ENCODE measurements at places on chromosomes 7 and 10.

- DNase-seq: peak; percentile 78
Observed at GRCh38 chr7:28106321-28106829, 74.2 kb downstream of the JAZF1 start.

GRCh38 chr7:91503934-91504555, 239.8 kb downstream of the FZD1 start:
- DNase-seq: peak; percentile 14

DNA sequence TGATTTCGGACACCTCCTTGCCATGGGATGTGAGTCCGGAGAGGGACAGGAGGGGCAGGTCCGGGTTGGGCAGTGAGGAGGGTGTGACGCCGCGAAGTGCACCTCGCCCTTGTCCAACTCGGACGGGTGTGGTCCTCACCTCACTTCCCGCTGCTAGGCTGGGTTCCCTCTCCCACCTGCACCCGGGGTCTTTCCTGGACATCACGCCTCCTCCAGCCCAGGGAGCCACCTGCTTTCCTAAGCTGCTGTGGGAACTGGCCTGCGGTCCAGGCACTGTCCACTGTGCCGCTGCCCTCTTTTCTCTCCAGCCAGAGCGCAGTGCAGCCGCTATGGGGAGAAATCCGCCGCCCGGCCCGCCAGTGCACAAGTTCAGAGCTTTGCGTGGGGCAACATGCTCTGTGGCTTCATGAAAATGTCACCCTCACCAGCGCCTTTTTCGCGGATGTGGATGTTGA, 45.0 kb upstream of the ZNF716 start:
- DNase-seq: no peak

DNA sequence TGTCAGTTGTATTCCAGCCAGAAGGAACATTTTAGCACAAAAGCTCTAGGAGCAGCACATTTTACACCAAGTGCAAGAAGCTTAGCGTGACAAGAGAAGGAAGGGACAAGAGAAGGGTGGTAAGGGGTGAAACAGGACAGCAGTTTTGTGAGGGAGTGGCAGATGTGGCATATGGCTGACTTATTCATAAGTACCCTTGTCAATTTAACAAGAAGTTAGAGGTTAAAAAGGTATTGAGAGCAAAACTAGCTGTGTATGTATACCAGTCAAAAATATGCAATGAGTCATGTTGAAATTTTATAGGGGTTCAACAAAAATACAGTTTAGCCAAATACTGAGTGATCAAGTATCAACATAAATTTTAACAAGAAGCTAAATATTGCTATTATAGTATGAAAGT, 561.5 kb upstream of the POT1 start:
- DNase-seq: no peak

DNA sequence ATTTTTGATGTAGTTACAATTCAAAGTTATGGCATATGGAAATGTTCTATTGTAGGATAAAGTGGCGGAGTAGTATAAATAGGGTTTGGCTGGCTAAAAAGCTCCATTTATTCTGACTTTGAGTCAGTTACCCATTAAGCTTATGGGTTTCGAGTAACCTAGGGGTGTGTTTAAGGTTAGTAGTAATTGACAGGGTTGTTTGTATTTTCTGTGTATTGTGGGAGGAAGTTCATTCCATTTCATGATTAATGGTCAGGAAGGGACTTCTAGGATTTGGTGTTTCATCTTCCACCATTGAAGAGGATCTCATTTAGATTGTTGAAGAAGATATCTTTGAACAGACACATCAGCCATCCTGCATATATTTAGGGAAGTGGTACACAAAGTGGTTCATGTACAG, 75.0 kb downstream of the BICC1 start:
- no peak for DNase-seq

DNA sequence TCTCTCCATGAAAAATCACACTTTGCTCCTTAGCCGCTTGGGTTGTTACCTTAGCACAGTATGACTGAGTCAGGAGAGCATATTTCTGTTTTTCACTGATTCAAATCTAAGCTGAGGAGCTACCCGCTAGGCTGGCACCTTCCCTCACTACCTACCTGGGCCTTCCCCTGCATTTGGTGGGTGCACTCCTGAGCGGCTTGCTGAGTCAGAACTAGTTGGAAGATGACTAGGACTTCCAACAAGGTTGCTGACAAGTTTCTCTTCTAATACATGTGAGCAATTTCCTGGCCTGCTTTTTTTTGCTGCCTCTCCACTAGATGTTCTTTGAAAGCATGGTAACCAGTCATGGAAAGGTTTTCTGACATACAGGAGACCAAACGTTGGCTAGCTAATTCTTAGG, 43.8 kb upstream of the SEC61G start:
- DNase-seq: peak; percentile 37

DNA sequence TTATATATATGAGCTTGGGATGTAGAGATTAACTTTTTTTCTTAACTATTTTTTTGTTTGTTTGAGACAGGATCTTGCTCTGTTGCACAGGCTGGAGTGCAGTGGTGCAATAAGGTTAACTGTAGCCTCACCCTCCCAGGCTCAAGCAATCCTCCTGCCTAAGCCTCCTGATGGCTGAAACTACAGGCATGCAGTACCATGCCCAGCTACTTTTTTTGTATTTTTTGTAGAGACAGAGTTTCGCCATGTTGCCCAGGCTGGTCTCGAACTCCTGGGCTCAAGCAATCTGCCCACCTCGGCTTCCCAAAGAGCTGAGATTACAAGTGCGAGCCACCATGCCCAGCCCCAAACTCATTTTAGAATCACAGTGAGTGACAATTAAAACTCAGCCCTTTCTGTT, 105.2 kb downstream of the CUBN start:
- no peak for DNase-seq

DNA sequence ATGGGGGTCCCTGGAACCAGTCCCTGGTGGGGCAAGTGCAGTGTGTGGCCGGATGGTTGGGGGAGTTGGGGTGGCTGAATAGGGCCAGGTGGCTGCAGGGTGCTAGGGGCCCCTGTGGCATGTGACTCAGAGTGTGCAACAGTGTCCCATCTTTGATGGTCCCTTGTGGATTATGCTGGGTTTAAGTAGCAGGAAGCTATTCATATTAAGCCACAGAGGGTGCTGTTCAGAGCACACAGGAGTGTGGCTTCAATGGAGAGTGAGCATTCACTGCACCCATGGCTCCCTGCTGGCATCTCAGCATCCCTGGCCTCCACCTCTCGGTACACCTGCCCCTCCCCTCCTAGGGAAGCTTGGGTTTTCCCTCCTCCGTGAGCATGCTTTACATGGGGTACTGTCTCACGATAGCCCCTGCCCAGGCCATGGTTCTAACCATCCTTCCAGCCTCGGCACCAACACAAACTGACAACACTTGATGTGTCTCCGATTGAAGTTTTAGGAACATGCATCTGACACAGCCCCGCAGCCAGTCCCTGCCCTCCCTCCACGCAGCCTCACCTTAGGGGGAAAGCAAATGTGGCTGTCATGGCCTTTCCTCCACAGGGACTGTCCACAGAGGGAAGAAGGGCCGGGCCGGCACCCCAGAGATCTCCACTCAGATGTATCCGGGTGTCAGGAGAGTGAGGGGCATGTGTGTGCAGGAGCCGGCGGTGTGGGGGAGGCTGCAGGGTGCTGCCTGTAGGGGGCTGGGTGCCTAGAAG, 30.4 kb upstream of the PPIF start:
- DNase-seq: no peak

GRCh38 chr10:125159932-125160855, at the start of gene CTBP2:
Gene CTBP2 (minus strand): TSS chr10:125160563.
- peak; percentile 41 for DNase-seq

- no peak for DNase-seq
Observed at GRCh38 chr7:32223071-32223650, 153.0 kb upstream of the PDE1C start.

DNA sequence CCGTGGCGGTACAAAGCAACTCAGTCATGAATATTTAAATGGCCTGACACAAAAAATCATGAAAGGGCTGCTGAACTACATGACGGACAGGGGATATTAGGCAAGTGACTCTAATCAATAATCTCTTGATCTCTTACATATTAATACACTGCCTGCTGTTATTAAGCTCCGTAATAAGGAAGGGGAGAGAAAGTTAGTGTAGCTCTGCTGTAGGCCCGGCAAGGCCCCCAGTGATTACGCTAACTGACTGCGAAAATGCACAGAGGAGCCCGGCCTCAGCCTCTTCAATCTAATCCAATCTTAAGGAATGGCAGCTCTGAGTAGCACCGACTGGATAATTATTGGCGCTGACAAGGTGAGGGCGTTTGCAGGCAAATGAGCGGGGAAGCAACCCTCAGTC, 583.5 kb upstream of the MKI67 start:
- no peak for DNase-seq

GRCh38 chr10:48302515-48303476, 3.7 kb upstream of the MAPK8 start:
- DNase-seq: no peak

GRCh38 chr10:104267721-104268404, 1.1 kb upstream of the GSTO2 start:
- DNase-seq: peak; percentile 7

DNA sequence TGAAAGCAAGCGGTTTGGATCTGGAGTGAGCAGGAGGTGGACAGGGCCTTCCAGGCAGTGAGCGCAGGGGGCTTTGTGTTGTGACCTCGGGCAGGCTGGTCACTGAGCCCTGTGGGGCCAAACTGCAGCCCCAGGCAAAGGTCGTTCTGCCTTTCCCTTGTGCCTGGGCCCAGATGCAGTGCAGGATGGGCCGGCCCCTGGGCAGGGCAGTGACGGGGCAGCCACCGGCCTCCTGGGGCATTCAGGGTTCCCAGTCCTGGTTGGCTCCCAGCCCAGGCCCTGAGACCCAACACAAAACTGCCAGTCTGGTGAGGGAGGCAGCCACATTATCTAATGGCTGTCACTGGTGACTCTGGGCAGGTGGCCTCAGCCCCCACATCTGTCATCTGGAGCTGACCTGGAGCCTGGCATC, 7.1 kb downstream of the ARPC1B start:
- no peak for DNase-seq

GRCh38 chr7:139992353-139993044, 70.3 kb downstream of the PARP12 start:
- DNase-seq: no peak
